ENCODE measurements at places on chromosomes 1 and 21.

DNA sequence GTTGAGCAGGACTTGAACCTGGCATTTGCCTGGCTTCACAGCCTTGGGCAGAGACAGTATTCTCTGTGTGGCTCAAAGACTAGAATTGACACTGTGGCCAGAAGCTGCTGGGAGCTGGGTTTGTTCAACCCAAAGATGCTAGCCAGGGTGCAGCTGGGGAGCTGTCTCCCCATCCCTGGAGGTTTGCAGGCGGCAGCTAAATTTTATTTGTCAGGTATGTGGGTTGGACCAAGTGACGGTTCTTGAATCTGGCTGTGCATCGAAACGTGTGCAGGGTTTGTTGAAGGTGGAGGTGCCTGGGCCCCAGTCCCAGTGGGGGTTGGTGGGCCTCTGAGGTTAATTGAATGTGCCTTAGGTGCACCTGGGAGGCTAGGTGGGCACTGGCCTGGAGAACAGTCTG is 11.8 kb downstream of the WNT4 start:
- no peak for DNase-seq

GRCh38 chr1:172949096-172949495 is 101.6 kb downstream of the TNFSF18 start:
- DNase-seq, result no peak

DNA sequence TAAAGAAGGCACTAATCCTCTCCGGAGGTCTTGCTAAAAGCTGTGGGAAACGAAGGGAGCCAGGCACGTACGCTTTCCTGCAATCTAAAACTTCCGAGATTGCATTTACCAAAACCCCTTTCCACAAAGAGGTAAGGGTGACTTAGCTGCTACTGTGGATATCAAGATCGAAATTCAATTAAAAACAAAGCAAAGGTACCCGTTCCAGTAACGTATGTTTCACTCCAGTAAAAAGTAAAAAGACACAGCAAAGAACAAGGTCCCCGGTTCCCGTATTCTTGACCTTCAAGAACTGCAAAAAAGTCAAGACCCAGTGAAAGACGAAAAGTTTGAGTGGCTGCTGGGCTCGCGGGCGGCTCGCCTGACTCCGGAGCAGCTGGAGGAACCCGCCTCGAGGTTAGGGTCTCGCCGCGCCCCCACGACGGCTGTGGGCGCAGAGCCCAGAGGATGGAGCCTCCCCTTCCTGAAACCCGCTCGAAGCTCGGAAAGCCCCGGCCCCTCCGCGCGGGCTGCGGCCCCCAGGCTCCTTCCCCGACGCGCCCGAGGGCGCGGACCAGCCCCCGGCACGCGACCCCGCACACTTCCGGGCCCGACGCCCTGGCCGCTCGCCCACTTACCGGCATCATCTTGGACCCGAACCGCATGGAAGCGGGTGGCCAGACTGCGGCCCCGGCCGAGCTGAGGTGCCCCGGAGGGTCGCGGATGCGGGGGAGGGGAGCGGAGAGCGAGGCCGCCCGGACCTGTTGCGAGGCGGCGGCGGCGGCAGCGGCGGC is 524 bp downstream of the TP53BP2 start:
- peak; percentile 59 for DNase-seq

- peak; percentile 55 for DNase-seq
Observed at GRCh38 chr1:172670791-172671190, 11.9 kb downstream of the FASLG start.

GRCh38 chr1:62903982-62904855 is 120.3 kb downstream of the ATG4C start:
- no peak for DNase-seq

DNA sequence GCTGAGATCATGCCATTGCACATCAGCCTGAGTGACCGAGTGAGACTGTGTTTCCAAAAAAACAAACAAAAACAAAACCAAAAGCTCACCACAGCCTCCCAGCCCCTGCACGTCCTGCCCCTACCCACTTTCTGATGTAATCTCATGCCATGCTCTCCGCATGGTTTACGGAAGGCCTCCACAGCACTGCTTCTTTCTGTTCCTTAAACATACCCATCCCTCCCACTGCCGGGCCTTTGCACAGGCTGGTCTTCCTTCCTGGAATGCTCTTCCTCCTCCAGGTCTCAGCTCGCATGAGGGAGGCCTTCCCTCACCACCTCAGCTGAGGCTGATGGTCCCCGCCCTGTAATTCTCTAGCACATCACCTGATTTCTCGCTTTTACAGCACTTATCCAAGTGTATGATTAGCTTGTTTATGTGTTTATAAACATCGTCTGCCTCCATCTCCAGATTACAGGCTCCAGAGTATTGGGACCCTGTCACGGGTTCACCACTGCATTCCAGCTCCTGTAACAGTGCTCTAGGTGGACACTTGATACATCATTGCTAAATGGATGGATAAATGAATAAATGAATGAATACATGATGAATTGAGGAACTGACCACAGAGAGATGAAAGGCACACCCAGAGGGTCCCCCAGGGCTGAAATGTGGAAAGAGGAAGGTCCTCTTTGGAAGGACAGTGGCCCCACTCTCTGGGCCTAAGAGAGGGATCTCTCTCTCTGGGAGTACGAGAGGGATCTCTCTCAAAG is 22.1 kb downstream of the TCEA3 start:
- no peak for DNase-seq

DNA sequence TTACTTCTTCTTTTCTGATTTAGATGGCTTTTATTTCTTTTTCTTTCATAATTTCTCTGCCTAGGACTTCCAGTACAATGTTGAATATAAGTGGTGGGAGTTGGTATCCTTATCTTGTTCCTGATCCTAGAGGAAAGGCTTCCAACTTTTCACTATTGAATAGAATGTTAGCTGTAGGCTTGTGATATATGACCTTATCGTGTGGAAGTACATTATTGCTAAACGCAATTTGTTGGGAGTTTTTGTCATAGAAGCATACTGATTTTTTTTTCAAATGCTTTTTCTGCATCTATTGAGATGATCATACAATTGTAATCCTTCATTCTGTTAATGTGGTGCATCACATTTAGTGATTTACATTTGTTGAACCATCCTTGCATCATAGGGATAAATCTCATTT is 79.5 kb downstream of the FASLG start:
- DNase-seq, result no peak

GRCh38 chr1:246355411-246356230 is 151.5 kb downstream of the SMYD3 start:
- DNase-seq, result no peak

DNA sequence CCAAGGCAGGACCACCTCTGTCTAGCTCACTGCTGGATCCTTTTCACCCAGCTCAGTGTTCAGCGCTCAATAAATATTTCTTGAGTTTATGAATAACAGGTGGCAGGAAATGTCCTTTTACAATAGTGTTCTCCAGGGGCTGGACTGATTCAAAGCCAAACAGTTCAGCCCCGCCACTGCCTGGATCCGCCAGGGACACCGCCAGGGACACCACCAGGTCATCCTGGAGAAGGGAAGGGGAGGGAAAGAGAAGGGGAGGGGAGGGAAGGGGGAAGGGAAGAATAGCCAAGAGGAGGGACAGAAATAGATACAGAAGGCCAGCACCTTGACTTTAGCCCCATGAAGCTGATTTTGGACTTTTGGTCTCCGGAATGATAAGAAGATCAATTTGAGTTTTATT is 255.6 kb downstream of the GRIK3 start:
- no peak for DNase-seq

GRCh38 chr1:226443439-226443838 is 35.5 kb upstream of the PARP1 start:
- DNase-seq, result no peak

DNA sequence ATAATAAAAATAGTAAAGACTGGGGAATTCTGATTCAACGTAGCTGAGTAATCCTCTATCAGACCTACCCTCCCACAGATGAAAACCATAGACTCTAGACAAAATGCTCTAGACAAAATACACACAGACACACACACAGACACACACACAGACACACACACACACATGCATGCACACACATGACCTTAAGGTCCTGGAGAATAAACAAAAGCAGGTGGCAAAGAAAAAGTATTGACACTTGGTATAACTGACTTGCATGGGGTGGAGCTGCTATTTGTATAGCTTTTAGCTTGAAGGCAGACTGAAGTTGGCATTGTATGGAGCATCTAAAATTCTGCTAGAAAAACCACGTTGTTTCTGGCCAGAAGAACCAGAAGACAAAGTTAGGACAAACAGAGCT is 29.3 kb downstream of the C1orf141 start:
- no peak for DNase-seq

- DNase-seq, result peak; percentile 40
Observed at GRCh38 chr1:91752324-91752723, 133.6 kb downstream of the TGFBR3 start.

GRCh38 chr1:10693497-10694273 is 102.8 kb downstream of the CASZ1 start:
- peak; percentile 24 for DNase-seq

DNA sequence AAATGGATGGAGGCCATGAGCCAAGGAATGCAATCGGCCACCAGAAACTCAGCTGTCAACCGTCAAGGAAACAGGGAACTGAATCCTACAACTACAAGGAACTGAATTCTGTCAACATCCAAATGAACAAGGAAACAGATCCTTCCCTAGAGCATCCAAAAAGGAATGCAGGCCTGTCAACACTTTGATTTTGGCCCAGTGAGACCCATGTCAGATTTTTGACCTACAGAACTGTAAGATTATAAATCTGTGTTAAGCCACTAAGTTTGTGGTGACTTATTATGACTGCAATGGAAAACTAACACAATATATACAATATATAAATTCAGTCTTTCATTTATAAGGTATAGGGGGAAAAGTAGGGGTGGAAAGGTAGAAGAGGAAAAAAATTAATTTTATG is 55.3 kb downstream of the SHCBP1L start:
- no peak for DNase-seq

DNA sequence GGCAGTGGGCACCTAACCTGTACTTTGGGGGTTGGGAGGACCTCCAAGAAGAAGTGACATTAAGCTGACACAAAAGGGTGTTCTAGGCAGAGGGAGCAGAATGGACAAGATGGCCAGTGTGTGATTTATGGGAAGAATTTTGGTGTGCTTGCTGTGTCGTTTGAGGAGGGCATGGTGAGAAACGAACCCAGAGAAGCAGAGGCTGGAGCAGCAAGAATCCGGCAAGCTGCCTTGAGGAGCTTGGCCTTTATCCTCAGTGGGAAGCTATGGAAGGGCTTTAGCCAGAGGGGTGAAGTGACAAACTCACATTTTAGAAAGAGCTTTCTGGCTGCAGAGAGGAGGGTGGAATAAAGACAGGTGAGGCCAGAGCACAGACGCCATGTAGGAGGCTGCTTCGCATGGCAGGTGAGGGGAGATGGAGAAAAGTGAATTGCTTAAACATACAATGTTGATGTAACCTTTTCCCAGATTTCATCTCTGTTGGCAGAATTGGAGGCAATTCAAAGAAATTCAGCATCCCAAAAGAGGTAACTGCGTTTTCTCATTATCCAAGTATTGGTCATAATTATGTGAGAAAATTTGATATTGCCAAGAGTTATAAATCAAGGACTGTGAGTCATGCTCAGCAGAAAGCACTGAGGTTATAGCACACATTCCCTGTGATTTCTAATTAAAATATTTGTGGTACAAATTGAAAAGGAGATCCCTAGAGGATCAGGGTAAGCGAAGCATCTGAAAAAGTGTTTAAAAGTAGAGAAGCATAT is 26.5 kb downstream of the TRIM45 start:
- DNase-seq, result no peak

GRCh38 chr1:178134061-178134460 is 40.2 kb downstream of the RASAL2 start:
- no peak for DNase-seq

DNA sequence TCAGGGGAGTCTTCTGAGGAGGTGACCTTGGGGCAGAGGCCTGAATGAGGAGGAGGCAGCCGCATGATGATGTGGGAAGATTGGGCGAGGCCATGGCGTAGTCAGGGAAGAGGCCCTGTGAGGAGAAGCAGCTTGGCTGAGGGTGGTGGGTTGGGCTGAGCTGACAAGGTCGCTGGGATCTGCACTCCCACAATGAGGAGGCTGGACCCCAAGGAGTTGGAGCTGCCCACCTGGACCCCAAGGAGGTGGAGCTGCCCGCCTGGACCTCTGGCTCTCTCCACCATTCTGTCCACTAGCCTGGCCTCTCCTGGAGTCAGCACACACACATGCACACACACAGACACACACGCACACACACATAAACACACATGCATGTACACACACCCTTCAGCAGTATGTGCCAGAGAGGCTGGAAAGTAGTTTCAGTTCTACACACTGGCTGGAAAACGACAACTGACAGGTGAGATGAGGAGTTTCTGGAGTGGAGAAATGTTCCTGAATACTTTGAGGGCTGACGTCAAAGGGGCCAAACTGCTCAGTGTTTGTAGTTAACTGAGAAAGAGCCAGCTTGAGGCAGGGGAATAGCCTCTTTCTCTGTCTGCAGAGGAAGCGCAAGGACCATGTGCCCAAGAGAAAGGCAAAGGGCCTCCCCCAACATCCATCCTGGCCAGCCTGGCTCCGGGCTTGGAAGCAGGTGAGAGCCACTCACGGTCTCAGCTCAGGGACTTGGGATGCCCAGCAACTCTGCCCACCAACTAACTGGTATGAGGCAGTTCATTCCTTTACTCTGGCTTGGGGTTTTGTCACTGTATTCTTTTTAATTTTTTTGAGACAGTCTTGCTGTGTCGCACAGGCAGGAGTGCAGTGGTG is 7.1 kb downstream of the SMPDL3B start:
- no peak for DNase-seq

- peak; percentile 12 for DNase-seq
Observed at GRCh38 chr1:3483801-3484444, 29.5 kb downstream of the ARHGEF16 start.

- DNase-seq, result no peak
Observed at GRCh38 chr21:31342348-31342747, 1.7 kb downstream of the TIAM1 start.

GRCh38 chr1:46607345-46608130 is 3.5 kb upstream of the MKNK1 start:
- DNase-seq, result no peak

GRCh38 chr1:76185207-76185606 is 110.7 kb downstream of the ST6GALNAC3 start:
- DNase-seq, result no peak

GRCh38 chr1:110615548-110616130 is 9.5 kb upstream of the KCNA2 start:
- peak; percentile 46 for DNase-seq

GRCh38 chr1:14689996-14690615 is 91.6 kb downstream of the KAZN start:
- no peak for DNase-seq

DNA sequence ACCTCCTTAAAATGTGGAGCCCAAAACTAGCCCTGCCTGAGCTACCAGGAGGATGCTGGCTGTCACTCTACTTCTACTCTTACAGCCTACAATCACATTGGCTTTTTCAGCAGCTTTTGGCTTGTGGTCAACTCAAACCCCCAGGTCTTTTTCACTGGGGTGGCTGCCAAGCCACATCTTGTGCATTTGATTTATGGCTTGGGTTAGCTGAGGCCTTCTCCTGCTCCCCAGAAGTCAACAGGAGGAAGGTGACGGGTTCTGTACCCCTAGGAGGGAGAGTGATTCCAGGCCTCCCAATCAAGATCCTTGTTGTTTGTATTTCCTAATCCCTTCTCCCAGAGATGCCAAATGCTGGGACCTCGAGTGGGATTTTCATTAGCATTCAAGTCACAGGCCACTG is 124.3 kb downstream of the LACTBL1 start:
- DNase-seq, result no peak

- no peak for DNase-seq
Observed at GRCh38 chr1:67100833-67101232, 33.9 kb downstream of the C1orf141 start.

- no peak for DNase-seq
Observed at GRCh38 chr1:100721526-100722207, 2.1 kb downstream of the VCAM1 start.

Measured in T-helper 2 cell treated with Interferon-gamma antibody and Interleukin-4, amounts not matched to agents 5 μg/mL and 100 μg/mL, for 36 hours (primary cell).